ENCODE measurements at places on chromosomes 11 and 22. TPM values are rescaled to one million over a fixed set of nuclear protein-coding genes. Genes with fewer than 3 reads are reported as not detected.

Gene POU2AF1
- not detected for total RNA-seq

Gene HTR3B
- not detected for total RNA-seq

Gene XKR3
- not detected for total RNA-seq

Gene IL17REL
- total RNA-seq: not detected

Gene KCNQ1OT1
- total RNA-seq: 2.1 TPM

Gene CRYBA4
- total RNA-seq: not detected
